RCC 7860 (cell line): ENCODE measurements at places on chromosomes 13 and 19.

DNA sequence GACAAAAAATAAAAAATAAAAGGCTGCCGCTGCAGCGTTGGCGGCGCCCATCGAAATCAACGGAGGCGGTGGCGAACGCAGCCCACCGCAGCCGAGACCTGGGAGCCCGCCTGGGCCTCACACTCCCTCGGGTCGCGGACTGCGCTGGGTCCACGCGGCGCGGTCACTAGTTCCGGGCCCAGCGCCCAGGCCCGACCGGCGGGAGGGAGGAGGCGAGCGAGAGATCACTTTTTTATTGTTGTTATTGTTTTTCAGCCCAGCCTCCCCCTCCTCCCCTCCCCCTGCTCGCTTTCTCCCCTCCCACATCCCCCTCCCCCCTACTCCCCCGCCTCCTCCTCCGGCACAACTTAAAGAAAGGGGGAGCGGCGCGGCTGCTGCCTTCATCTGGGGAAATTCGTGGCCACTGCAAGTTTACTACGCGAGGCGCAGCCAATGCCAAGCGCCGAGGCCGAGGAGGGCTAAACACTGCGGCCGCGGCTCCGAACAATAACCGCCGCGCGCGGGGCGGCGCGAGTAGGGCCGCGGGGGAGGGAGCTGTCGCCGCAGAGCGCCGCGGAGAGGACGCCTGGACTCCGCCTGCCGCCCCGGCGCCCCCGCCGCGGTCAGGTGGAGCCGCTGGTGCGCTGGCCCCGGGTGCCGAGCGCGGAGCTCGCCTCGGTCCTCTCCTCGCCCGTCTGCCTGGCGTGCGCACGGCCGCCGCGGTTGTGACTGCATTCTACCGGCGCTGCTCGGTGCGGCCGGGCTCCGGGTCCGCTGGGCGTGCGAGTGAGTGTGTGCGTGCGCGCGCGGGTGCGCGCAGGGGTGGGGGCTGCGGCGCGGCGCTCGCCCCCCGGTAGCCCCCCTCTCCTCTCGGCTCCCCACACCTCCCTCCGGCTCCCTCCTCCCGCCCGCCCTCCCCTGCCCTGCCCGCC lies 505 bp upstream of the ZIC2 start:
- peak; percentile 72 for DNase-seq

GRCh38 chr13:52025475-52026245 lies 1.2 kb downstream of the UTP14C start:
- DNase-seq, result no peak

DNA sequence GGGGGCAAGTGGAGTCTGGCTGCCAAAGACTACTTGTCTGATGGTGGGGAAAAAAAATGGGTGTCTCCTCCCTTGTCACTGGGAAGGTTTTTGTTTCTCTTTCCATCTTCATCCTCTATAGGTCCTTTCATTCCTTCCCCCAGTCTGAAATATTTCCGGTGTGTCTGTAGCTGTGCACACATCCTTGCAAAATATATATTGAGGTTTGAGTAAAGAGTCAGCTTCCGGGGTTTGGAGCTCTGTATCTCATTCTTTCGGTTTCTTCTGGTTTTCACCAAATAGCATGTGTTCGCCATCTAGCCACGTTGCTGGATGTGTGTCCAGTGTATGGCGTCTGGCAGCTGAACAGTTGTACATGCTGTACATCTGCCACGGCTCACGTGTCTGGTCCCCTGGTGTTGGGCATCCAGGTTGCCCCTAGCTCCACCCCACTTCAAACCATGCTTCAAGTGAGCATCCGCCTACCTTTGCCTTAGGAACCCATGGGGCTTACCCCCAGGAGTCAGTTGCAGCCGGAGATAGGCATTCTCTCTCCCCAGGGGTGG lies 142.2 kb downstream of the SIPA1L3 start:
- DNase-seq, result no peak

GRCh38 chr13:93922063-93922855 lies 557.2 kb downstream of the DCT start:
- no peak for DNase-seq

DNA sequence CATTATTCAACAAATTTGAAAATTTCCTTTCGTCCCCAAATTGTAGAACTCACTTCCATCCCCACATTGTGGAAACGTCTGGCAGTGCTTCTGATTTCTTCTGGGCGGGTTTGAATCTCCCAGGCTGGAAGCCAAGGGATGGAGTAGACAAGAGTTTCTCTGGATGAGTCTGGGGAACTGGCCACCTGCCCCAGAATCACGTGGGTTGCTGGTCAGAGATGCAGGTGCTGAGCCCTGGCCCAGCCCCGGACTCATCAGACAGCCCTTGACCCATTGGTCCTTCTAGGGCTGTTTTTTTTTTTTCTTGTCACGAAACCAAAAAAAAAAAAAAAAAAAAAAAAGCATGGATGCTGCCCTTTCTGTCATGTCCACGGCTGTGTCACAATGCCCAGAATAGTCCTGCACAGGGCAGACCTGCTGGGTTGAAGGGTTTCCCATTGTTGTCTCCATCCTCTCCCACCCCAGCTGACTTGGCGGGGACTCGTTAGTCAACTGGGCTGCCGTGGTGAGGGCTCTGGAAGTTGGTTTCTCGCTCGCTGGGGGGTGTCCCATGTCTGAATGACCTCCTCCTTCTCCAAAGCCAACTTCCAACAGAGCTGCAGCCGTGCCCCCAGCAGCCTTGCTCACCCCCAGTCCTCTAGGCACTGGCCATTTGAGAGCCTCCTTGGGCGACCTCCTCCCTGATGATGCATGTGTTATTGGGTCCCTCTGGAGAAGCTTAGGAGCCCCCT lies 12.8 kb downstream of the CHST8 start:
- DNase-seq, result no peak
